NCI-H1048 (cell line): ENCODE measurements at places on chromosomes 16 and 17.

DNA sequence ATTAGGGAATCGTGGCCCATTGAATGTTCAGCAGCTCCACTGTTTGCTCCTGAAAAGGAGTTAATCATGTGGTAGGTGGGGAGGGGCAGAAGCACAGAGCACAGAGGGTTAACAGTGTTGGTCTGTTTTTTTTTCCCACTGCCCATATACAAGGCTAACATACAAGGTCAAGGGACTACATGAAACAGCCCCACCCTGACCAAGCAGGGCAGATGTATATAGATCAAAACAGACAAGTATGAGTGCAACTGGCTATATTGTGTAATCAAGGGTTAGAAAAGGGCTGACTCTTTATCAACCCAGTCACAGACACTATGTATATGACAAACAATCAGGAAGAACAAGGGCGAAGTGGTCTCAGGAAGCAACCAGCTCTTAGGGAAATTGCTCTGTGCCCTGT, 186.6 kb upstream of the CDH11 start:
- DNase-seq: no peak

DNA sequence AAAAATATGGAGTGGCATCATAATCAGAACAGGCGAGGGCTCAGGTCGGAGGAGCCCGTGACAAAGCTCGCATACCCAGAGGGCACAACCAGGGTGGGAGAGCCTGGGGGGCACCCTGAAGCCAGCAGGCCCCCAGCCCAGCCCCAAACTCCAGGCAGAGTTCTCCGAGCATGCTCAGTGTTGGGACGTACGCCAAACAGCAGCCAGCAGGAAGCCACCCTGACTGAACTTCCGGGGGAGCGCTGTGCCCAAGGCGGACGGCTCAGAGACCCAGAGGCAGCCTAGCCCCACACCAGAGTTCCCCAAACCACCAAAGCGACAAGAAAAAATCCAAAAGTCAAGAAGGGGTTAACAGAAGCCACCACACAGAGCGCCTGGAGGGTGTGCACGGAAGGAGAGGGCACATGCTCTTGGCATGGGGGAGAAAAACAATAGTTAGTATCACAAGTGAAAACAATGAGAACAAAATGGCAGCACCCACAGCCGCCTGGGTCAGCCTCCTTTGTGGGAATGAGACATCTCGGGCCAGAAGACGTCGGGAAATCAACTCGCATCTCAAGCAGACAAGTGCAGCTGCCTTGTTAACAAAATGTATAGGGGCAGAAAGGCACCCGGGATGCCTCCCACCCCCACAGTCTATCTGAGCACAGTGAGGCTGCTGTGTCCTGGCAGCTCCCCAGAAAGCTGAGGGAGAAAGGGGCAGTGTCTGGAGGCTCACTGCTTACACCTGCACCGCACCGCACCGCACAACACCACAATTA, 11.9 kb downstream of the EXOC7 start:
- no peak for DNase-seq

DNA sequence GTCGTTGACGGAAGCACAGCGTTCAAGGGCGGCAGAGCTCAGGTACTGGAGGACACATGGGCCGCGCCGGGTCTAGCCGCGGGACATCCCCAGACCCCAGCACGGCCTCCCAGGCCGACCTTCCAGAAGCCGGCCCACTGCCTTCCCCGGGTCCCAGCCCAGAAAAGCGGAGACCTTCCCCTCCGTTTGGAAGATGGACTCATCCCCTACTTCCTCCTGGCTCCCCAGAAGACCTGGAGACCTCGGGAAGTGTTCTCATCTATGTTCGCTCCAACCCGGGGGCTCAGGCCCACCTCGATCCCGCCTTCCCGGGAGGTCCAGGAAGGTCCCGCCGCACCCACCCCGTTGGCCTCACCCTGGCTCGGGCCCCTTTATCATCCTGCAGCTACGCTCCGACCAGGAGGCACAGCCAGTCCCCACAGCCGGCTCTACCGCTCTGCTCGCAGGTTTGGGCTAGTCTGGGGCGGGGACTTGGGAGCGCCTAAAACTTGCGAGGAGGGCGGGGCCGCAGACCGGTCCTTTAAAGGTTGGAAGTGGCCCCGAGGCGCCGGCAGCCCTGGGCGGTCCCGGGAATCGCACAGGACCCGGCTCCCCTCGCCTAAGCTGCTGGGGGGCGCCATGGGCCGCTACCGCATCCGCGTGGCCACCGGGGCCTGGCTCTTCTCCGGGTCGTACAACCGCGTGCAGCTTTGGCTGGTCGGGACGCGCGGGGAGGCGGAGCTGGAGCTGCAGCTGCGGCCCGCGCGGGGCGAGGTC, at the start of gene ALOX12:
ALOX12 (plus strand) TSS at position 550 of the 756 bp plus-strand sequence; CDS start at position 619, 69 bp downstream.
- DNase-seq: no peak

GRCh38 chr16:54193665-54194333, 92.8 kb downstream of the IRX3 start:
- no peak for DNase-seq

GRCh38 chr17:48769009-48769675, 40.6 kb upstream of the HOXB13 start:
- DNase-seq: no peak
